ENCODE measurements at places on chromosomes 6 and 20.
A peak's percentile ranks its signal among the peaks of the same experiment; 100 is the strongest.

- DNase-seq: no peak
Observed at GRCh38 chr6:135876058-135876457, 24.6 kb downstream of the PDE7B start.

DNA sequence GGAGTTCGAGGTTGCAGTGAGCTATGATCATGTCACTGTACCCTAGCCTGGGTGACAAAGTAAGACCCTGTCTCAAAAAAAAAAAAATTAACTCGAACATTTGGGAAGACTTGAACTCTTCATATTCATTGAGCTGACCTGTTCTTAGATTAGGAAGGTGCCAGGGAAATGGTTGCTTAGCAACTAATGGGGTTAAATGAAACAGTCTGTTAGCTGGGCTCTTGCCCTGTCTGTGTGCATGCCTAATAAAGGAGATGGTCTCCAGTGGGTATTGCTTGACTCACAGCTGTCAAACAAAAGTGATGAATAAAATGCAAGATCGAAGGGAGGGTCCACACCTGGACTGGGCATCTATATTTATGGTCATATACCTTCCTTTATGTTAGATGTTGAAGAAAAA, 101.8 kb downstream of the KLHL32 start:
- DNase-seq: no peak

DNA sequence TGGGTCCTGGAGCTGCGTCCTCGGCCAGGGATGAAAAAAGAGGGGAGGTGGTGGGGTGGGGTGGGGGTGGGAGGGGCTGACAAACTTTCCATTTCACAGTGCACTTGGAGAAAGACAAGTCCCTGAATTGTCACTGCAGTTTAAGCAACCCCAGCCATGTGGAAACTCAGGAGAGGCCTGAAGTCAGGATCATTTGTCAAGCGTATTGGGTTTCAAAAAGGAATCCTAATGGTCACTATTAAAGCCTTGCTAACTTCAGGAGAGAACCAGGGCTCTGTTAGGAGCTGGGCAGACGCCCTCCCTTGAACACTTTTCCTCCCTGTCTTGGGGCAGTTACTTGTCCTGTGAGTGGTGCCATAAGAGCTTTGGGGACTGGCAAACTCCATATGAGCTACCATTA, 159.9 kb downstream of the FNDC1 start:
- no peak for DNase-seq

DNA sequence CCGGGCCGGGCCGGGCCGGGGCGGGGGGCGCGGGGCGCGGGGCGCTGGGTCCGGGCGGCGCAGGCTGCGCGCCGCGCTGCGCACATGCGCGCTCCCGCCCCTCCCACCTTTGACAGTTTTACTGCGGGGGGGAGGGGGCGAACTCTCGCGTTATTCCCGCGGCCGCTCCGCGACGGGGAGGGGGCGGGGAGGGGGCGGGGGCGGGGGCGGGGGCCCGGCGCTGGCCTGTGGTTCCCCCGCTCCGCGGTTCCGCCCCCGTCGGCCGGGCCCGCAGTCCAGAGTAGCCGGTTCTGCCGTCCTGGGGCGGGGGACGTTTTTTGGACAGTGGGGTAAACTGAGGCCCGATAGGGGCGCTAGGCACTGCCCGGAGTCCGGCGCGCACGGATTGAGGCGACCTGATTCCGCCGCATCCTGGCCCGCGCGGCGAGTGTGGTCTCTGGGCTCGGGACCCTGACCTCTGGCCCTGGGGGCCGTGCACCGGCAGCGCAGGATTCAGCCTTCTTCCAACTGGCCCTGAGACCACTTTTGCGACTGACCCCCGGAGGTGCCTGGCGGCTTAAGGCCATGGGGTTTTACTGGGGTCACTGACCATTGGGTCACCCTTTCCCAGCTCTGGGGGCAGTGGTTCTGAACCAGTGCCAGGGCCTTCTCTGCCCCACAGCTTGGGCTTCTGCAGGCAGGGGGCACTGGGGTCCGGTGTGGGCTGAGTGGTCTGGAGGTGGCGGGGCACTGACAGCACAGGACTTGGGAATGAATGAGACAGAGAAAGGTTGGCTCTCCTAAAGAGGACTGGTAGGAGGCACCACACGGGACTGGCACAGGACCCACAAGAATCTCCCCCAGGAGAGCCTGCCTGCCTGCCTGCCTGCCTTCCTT, at the start of gene ZNF512B:
Gene ZNF512B (minus strand): TSS at position 93 of the 876 bp plus-strand sequence. CDS start 1,980 bp downstream, outside the sequence.
- DNase-seq: peak; percentile 91

DNA sequence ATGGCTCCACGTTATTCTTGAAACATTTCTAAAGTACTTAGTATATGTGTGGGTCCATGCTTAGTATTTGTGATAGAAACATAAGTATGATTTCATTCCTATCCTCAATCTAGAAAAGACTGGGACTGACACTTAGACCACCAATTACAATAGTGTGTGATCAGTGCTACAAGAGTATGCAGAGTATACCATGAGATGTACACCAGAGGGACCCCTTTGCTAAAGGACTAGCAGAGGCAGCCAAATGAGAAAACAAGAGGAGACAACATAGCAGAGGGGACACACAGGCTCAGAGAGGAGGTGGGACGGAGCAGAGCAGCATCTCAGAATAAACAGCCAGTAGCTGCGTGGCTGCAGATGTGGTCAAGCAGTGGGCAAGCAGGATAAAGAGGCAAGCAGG, 21.0 kb downstream of the RMND1 start:
- DNase-seq: no peak

GRCh38 chr6:49969605-49970004, at the start of gene DEFB113:
Gene DEFB113, minus strand, starts transcription at chr6:49969625. Its CDS starts 0 bp downstream, at chr6:49969625.
- DNase-seq: no peak

GRCh38 chr20:35333606-35334005, 41.4 kb upstream of the FAM83C start:
- DNase-seq: no peak

DNA sequence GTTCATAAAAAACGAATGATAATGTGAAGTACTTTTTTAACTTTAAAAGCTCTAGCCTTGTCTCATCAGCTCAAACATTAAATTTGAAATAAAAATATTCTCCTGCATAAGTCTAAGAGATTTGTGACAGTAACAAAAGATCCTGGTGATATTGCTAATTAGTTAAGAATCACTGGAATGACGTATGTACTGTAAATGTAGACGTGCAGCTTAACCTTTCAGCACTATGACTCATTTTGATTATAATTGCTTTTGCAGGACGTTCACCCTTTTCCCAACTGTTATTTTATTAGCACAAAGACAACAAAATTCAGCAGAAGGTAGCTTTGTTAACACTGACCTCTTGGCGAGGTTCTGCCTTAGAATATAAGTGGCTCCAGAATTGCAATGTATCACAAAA, 68.6 kb downstream of the TENT5A start:
- DNase-seq: no peak

DNA sequence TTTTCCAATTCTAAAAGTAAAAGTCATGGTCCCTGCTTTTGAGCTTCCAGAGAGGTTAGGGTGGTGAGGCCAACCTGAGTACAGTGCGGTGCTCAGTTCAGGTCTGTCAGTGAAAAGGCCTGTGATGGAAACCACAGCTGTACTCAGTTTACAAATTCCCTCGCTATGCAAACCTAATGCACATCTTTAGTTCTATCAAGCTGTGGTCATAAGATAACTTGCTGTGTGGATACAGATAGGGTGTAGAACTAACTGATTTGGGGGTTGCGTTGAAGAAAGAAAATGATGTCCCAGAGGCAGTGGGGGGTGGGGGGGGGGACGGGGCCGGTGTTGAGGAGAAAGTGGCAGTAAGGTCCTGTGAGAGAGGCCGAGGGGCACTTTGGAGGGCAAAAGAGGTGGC, 22.8 kb upstream of the MBOAT1 start:
- DNase-seq: no peak

- DNase-seq: no peak
Observed at GRCh38 chr6:33112148-33112547, 36.4 kb downstream of the HLA-DPB1 start.
